ENCODE measurements at places on chromosomes 6 and 20.

GRCh38 chr6:26270486-26270861, 94.5 kb upstream of the BTN3A2 start:
- DNase-seq, result no peak

- DNase-seq, result no peak
These were observed 475.2 kb upstream of the MARCKS start for GRCh38 chr6:113381959-113382358.

- DNase-seq, result no peak
These were observed 122.2 kb downstream of the CDH26 start for GRCh38 chr20:60080401-60080800.

DNA sequence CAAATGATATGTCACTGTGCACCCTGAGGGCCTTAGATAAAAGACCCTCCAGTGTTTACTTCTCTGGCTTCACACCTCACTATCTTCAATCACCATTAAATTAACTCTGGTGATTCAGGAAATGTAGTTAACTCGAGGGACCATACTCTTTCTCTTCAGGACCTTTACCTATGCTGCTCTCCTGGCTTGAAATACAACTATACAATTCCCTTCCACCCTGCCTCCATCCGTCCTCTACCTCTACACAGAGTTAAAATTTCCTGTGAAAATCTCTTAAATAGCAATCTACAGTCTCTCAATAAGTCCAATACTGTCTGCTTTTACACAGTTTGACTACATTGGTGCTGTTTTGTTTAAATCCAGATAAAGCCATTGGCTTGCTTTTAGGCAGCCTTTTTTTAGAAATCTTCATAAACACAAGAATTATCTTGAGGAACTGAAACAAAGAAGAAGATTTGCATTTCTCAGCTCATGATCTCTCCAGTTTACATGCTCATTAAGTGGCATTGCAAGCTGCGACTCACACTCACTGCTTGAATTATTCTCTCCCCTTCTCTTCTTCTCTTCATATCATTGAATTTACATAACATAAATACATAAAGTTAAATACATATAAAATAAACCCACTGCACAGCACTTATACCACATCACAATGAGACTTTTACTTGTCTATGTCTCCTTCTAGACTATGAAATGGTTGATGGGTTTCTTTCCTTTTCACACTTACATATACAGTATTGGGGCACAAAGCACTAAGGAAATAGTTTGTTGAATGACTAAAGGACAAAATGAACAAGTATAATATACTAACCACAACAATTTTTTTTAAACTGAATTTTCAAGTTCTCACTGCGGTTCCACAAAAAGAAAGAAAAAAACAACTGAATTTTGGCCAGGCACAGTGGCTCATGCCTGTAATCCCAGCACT, 239.0 kb upstream of the KCNQ5 start:
- DNase-seq, result no peak

- DNase-seq, result no peak
These were observed 406.5 kb downstream of the MAFB start for GRCh38 chr20:40282541-40282940.

- DNase-seq, result no peak
These were observed 206.5 kb upstream of the BMP2 start for GRCh38 chr20:6560978-6561377.

- no peak for DNase-seq
These were observed 8.9 kb upstream of the PTPRT start for GRCh38 chr20:43198607-43199006.

- no peak for DNase-seq
These were observed 210.7 kb upstream of the CNR1 start for GRCh38 chr6:88376768-88377387.

DNA sequence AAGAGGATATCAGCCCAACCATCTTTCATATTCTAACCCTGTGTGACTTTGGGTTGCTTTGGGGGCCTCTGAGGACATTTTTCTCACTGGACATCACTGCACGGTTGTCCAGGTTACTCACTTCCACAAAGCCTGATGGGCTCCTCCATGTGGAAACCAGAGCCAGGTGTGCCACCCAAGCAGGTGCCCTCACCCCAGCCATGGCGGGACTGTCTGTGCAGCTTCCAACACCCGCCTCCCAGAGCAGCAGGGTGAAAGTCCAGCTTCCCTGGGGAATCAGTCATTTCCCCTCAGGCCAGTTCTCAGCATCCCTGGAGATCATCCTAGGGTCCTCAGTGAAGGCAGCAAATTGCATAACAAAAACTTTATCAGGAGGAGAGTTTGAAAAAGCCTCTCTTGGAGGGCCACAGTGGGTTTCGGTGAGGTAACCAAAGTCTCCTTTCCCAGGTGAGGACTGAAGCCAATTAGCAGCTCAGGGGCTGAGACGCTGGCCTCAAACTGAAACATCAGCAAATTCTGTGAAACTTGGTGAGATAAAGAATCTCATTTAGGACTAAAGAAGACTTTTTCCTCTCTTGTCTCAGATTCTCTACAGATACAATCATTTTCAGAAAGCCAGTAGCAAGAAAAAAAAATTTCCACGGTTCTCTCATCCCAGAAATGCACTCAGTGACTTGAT, 289.6 kb upstream of the CDH4 start:
- no peak for DNase-seq

DNA sequence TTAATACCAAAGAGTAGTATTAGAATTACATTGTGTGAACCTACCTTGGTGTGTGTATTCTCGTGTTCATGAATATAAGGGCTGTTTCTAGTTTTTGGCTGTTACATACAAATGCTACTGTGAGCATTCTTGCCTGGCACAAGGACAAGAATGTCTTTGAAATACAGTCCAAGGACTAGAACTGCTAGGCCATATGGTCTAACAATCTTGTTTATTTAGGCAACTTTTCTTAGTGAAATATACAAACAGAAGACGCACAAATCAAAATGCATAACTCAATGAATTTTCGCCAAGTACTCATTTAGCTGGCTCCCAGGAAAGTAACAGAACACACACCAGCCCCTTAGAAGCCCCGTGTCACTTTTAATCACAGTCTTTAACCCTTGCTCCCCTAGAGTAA, 28.5 kb downstream of the KDM1B start:
- no peak for DNase-seq

DNA sequence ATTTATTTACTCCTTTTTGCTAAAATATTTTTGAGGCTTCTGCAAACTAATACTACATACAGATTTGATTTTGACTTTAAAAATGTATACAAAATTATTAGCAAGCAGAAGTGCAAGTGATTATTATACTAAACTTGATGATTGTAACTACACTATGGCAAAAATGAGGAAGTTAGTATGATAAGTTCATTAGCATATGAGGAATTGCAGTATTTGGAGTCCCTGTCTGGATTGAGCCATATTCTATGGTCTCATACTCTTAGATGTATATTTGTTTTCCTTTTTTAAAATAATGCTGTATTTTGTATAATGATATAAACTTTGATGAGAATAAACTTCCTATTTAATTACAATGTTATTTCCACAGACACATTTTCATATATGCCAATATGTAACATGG, 13.9 kb downstream of the CRISP3 start:
- no peak for DNase-seq

- DNase-seq, result no peak
These were observed 86.9 kb downstream of the QKI start for GRCh38 chr6:163501439-163501838.

GRCh38 chr20:36802326-36803222, 29.0 kb upstream of the DSN1 start:
- DNase-seq, result no peak

GRCh38 chr20:53783768-53784167, 190.1 kb upstream of the ZNF217 start:
- no peak for DNase-seq

GRCh38 chr6:111957623-111958315, 84.5 kb upstream of the FYN start:
- no peak for DNase-seq

GRCh38 chr20:50686821-50687220, 4.5 kb downstream of the RIPOR3 start:
- no peak for DNase-seq

DNA sequence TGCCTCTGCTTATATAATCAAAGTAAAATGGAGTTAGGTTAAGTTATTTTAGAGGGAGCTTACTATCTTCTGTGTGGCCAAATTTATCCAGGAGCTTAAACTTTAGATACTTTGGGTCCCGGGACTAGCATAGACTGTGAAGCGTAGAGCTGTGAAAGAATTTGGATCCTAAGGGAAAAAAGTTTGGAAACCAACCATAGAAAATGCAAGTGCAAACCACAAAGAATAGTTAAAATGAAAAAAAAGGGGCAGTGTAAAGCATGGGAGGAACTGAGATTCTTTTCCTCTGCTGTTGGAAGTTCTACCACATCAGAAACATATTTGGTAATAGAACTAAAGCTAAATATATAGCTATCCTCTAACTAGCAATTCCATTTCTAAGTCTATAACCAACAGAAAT, 232.2 kb upstream of the FLRT3 start:
- DNase-seq, result no peak

DNA sequence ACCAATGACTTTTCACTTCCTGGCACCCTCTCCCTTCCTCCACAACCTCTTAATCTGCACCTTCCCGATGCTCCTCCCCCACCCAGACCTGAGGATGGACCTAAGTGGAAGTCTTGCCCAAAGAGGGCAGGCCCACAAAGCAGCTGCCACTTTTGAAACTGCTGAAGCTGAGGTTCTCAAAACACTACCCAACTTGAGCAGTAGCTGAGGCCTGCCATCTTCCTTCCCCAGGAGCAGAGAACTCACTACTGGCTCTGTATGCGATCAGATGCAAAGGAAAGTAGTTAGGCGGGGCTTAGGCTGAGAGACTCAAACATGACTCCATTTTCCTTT, 1.5 kb downstream of the HM13 start:
- DNase-seq, result no peak

DNA sequence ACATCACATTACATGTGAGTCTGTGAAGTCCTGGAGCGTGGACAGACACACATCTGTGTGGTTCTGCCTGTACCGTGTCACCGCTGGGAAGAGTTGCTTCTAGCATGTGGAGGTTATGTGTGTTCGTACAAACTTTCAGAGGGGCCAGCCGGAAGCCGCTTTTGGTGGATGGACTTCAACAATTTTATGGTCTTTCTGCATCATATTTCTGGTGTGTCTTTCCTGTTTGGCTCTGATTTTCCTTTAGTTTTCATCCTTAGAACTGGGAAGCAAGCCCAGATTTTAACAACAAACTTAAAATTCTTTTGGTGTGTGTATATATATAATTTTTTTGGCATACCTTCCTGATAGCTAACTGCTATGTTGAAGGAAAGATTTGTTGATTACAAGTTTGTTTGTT, 71.2 kb downstream of the TIAM2 start:
- no peak for DNase-seq

DNA sequence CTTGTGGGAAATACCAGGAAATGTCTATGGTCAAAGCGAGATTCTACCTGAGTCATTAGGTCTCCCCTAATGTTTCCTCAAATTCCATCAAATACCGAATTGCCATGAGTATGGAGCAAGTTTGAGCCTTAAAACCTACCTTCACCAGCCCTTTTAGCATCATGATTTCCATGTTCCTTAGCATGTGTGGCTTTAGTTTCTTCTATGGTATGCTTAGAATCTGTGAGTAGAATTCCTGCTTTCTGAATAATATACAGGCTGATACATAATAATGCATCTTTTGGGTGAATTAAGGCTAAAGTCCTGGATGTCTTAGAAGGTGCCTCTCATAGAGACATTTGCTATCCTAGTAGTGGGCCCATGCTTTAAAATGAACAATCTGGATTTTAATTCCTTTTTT, 32.0 kb downstream of the TSPYL4 start:
- no peak for DNase-seq

DNA sequence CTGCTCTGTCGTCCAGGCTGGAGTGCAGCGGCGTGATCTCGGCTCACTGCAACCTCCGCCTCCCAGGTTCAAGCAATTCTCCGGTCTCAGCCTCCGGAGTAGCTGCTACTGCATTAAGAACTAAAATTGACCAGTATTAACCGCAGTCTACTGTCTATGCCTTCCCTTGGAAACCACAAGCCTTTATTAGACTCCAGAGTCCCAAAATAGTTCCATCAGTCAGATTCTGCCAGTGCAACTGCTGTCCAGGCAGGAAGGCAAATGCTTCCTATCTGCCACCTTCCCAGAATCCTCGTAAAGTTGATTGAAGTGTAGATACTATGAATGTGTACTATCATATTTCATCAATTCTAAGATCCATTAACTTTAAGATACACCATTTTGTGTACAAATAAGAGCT, 16.7 kb downstream of the KAT14 start:
- DNase-seq, result no peak

GRCh38 chr6:170424604-170425126, 118.1 kb downstream of the FAM120B start:
- DNase-seq, result no peak

- no peak for DNase-seq
These were observed 70.2 kb downstream of the BLOC1S5 start for GRCh38 chr6:7993952-7994351.

- no peak for DNase-seq
These were observed 7.6 kb upstream of the DEFB129 start for GRCh38 chr20:219290-220115.

GRCh38 chr6:1080453-1081337, 231.2 kb upstream of the FOXQ1 start:
- DNase-seq, result no peak

- no peak for DNase-seq
These were observed 183.1 kb downstream of the GMPR start for GRCh38 chr6:16421462-16421960.

DNA sequence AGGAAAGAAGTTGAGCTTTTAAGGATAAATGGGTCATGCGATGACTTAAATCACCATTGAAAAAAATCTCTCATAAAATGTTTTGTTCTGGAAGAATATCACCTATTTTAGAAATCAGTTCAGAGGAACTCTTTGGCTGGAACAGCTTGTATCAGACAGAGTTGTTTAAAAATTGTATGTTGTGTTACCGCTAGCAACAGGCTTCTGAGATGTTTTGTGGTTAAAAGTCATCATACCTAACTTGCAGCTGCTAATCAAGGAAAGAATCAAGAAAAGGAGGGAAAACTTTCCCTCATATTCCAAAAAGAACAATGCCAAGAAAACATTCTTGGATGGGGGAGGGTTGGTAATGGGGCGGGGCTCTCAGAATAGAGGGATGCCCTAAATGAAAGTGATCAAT, 220.7 kb upstream of the CITED2 start:
- DNase-seq, result no peak

DNA sequence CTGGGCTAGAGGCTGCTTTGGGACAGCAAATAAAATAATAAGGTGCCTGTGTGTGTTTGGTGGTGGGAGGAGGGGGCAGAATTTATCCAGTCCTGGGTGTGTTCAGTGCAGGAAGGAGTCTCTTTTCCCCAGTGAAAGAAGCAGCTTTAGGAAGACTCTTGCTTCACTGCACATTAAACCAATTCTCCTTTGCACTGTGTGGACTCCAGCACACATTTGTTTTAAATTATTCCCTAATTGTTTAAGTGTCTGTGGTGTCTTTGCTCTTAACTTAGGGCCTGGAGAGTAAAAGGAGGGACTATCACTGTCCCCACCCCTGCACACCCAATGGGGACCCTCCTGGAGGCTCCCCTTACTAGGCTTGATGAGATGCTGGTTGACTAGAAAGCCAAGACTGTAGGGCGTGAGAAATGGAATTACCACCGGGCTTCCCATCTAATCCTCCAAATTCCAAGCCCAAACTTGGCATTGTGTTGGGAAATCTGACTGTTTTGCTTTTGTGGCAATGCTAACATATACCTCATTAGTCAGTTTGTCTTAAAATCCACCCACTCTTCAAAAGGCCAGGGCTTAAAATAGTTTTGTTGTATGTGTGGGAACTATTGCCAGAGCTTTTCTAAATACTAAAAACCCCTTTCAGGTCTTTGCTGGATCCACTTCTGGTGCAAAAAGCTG, 13.5 kb upstream of the DAAM2 start:
- DNase-seq, result no peak

GRCh38 chr20:25064561-25065071, 6.7 kb upstream of the ACSS1 start:
- DNase-seq, result no peak

GRCh38 chr6:25042984-25043725, 107.4 kb upstream of the RIPOR2 start:
- DNase-seq, result no peak

All from activated gamma-delta T cell treated with Interleukin-2 at 50 U/mL for 16 hours (primary cell).